Urothelium cell line (cell line): ENCODE measurements at places on chromosomes 5 and 9.

GRCh38 chr9:706606-707459 lies 134.7 kb upstream of the DMRT1 start:
- DNase-seq = peak; percentile 32

- DNase-seq = no peak
Observed at GRCh38 chr9:80085668-80086067, 513.9 kb downstream of the TLE4 start.

GRCh38 chr9:90801241-90801972 lies at the start of gene SYK:
TSS of gene SYK (plus strand) at chr9:90801819. CDS start at chr9:90843899, 42,080 bp downstream.
- DNase-seq = no peak

GRCh38 chr5:113866763-113867162 lies 353.3 kb downstream of the YTHDC2 start:
- DNase-seq = no peak

GRCh38 chr5:153496835-153497234 lies 6.4 kb downstream of the GRIA1 start:
- DNase-seq = peak; percentile 31

DNA sequence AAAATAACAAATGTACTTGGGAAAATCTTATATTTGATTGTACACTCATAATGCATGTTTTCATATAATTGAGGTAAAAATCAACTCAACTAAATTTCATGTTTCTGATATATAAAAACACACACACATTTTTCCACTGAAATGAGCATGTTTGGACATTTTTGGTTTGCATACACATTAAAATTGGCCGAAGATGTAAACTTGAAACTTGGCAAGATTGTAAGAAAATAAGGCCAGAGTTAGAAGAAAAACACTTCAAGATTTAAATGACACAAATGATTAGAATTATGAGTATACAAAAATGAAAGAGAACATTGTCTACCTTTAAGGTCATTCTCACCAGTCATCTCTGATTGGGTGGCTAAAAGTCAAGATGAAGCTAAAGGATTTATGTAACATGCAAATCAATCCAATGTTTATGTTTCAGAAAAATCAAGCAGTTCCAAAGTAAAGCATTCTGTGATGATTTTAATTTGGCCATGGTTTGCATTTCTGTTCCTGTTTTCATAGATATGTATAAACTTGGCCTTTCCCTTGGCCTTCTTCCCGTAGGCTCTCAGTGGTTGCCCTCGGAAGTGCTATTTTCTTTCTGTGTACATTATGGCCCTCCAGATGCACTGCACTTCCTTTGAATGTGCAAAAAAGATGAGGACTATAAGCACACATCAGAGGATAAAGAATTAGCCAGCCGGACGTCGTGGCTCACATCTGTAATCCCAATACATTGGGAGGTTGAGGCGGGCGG lies 1105.4 kb upstream of the DMAC1 start:
- DNase-seq = no peak

- no peak for DNase-seq
Observed at GRCh38 chr9:30628915-30629567, 1755.4 kb upstream of the ACO1 start.

GRCh38 chr9:4318741-4319140 lies 18.9 kb upstream of the GLIS3 start:
- DNase-seq = no peak

GRCh38 chr5:134053314-134053839 lies 48.6 kb upstream of the VDAC1 start:
- no peak for DNase-seq

DNA sequence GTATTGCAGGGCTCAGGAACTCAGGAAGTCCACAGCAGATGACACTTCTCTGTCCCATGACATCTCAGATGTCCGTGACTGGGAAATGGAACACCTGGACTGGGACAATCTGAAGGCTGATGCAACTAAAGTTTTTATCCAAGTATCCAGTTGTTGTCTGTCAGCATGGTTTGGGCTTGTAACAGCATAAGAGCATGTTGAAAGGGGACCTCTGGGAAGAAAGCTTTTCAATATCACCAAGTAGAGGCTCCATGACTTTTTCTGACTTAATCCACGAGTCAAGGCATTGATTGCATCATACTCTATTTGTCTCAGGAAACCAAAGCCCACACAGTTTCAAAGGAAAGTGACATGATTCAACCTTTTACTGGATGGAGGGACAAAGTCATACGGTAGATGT lies 807.7 kb downstream of the MTRR start:
- DNase-seq = no peak

DNA sequence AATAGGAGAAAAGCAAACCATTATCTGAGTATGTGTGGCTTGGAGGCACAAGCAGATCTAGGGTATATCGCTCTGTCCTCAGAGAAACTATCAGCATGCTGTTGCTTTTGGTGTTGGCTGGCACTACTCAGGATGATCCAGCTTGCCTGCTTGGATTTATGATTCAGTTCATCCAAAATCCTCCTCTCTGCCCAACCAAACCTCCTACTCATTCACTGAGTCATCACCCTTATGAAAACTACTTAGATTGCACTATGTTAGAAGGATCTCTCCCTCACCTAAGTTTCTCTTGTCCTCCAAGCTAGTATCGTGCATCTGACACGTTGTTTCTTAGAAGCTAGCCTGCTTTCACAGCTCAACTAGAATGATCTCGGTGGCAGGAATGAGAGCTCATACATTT lies 14.2 kb upstream of the ZBED3 start:
- peak; percentile 16 for DNase-seq

DNA sequence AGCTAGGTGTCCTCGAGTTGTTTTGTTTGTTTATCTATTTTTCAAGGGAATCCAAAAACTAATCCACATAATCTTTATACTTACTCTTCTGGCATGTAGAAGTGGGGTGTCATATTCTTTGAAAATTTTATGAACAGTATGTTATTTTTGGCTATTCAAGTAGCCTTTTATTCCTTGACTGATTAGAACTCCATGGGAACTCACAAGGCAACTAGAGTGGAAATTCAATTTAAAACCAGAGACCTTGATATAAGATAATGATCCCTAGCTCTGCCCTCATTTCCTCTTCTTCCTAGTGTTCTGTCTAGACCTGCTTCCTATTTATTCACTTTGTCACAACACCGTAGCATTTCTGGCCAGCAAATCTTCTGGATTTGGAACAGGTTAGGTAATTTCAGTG lies 1123.7 kb upstream of the C9orf72 start:
- no peak for DNase-seq

GRCh38 chr5:66113160-66113559 lies 30.9 kb upstream of the SREK1 start:
- peak; percentile 42 for DNase-seq

GRCh38 chr5:52119768-52120167 lies 667.9 kb upstream of the ITGA1 start:
- no peak for DNase-seq

DNA sequence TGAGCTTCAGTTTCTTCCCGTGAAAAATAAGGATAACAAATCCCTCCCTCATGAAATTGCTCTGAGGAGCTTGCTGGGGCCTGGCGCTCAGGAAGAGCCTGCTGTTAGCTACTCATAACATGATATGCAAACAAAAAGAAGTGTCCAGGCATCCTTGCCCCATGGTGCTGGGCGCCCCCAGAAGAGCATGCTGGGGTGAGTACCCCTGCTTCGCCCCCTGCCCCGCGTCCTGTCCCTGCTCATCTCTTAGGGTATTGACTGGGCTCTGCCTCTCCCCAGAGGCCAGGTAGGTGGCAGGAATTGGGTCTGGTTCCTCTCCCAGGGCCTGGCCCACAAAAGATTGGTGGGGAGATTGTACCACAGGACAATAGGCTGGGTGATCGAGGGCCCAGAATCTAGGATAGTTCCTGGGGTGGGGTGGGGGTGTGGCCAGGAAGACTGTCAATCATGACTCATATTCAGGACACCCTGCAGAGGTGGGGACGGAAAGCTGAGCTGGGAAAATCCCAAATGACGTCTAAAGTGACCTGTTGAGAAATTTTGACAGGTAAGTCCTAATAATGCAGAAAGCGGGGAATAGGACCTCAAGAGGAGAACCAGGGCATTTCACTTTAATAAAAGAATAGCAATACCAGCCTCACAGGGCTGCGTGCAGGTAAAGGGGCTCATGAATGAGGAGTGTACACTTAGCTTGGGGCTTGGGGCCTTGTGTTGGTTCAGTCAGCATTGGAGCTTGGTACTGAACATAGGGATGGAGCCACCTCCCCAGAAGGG lies 8.9 kb downstream of the PITX1 start:
- peak; percentile 13 for DNase-seq

DNA sequence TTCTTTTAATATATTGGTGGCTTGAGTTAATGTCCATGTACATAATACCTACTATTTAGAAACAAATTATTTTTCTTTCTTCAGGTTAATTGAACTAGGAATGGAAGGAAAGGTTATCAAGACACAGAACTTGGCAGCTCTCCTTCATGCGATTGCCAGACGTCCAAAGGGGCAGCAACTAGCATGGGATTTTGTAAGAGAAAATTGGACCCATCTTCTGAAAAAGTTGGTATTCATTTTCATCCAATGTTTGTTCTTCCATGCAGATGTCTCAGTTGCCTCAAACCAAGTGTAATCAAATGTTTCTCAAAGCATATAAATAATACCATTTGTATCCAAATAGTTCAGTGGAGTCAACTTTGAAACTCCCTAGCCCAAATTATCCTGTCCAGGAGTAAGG lies 22.6 kb upstream of the LNPEP start:
- no peak for DNase-seq

DNA sequence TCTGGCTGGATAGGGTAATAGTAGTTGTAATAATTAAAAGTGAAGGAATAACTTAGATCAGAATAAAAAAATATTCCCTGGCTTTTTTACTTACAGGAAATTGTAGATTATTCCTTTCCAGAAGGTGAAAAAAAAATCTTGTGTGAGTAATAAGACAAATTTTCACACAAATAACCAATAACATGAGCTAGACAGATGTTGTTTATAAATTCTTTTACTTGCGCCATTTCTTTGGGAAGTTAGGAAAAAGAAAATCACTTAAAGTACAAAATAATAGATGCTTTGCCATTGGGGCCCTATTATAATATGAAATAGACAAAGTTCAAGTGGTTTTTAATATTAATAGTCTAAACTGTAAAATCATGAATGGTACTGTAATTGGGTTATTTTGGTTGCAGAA lies 204.1 kb downstream of the ARRDC3 start:
- DNase-seq = no peak

DNA sequence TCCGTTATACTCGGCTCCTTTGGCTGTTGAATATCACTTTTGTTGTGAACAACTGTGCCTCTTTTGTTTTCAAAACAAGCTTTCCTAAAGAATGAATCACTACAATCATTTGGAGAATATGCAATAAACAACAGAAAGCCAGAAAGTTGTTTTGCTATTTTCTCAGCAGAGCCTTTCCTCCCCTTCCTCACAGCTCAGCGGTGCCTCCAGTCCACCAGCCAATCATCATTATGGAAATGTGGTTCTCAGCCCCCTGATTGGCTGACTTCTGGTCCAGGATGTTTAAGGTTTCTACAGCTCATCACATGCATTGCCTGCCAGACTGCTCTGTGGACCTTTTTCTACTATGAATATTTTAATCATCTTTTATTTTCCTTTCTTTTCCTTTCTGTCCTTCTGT lies 9.1 kb upstream of the ZNF608 start:
- DNase-seq = peak; percentile 52

DNA sequence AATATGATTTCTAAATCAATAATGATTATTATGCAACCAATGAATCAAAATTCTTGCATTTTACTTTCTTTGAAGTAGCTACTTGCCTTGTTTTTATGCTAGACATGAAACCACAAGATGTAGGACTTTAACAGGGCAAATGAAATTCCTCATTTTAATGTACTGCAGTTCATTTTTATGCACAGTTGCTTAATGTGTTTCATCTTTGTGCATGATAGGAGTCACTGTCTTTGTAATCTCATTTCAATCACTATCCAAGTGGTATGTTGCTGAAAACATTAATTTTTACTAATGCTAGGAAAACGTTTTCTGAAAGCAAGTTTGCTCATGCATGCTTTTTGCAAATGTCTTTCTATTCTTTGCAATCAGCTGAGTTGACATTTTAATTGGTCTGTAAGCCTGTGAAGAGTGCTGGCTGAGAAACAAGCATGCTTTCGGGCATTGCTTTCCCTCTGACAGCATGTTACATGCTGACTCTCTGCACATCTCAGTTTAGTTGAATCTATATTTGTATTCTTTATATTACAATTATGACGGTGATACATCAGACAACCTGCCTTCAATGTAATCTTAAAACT lies 535.0 kb upstream of the CDH18 start:
- DNase-seq = no peak

- DNase-seq = no peak
Observed at GRCh38 chr9:77843871-77844155, 187.8 kb downstream of the GNAQ start.

DNA sequence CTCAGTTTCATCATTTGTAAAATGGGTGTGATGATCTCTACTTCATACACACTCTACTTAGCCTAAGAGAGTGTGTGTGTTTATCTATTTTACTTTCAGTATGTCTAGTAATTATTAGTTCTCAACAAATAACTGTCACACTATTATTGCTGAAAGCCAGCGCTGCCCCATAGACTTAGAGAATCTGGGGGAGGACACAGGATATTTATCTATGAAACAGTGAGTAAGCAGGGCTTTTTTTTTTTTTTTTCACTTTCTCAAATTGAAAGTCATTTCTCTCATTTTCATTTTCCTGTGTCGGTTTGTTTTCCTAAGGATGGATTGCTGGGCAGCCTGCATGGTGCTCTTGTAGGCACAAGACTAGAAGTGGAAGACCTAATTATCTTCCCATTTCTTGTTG lies 248.4 kb upstream of the RPS23 start:
- no peak for DNase-seq

DNA sequence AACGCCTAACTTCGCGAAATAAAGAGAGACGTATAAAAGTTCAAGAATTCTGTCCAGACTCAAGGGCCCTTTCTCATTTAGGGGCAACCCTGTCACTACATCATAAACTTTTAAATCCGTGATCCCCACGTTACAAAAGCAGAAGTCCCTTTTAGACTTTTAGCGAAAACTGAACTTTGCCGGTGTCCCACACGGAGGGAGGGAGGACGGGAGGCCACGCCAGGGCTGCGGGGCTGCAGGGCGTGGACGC lies 515 bp upstream of the F2R start:
- DNase-seq = no peak

DNA sequence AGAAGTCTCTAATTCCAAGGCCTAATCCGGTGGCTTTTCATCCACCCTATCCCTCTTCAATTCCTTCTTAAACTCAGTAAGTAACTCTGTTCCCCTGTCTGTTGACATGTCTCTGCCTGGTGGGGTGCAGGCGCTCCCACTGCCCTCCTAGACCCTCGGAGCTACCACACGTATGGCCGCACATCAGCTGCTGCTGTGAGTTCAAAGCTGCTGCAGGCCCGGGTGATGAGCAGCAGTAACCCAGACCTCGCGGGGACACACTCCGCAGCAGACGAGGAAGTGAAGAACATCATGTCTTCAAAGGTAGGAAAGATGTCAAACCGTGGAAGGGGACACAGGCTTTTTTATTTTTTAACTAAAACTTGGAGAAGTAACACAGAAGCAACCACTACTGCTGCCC lies 167.7 kb downstream of the DOCK8 start:
- no peak for DNase-seq

GRCh38 chr5:141875795-141876627 lies 2.2 kb downstream of the PCDH1 start:
- DNase-seq = no peak
